ENCODE measurements at places on chromosomes 3 and 15.

GRCh38 chr15:70362886-70363285 lies 265.2 kb upstream of the TLE3 start:
- DNase-seq: no peak

- DNase-seq: no peak
Observed at GRCh38 chr15:26981492-26981891, 10.5 kb downstream of the GABRG3 start.

DNA sequence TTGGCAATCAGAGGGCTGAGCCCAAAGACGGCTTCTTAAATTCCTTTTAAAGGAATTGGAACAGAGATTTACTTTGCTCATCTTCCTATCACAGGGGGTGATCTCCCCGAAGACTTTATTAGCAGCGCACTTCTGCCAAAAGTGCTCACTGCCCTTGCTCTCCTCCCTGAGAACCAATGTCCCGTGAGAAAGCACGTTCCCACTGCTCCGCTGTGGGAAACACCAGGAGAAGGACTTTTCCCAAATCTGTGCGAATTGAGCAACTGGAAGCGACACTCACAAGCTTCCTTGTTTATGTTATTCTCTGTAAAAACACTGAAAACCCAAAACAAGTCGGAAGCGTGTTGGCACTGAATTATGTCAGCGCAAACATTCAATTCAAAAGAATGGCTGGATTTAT lies 670.8 kb upstream of the NR2F2 start:
- DNase-seq: no peak

- DNase-seq: no peak
Observed at GRCh38 chr3:142272200-142272891, 47.0 kb upstream of the GK5 start.

DNA sequence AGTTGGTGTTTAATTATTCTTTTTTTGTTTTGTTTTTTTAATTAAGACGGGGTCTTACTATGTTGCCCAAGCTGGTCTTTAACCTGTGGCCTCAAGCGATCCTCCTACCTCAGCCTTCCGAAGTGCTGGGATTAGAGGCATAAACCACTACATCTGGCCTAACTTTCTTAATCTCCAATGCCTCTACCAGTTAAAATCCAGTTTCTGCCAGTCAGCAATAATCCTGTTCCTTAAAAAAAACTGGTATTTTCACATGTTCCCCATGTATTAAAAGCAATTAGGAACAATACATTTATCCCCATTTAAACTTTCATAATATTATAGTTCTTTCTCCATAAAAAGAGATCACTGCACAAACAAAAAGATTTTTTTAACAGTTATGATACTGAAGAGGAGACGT lies 21.2 kb downstream of the DCAF1 start:
- DNase-seq: no peak

DNA sequence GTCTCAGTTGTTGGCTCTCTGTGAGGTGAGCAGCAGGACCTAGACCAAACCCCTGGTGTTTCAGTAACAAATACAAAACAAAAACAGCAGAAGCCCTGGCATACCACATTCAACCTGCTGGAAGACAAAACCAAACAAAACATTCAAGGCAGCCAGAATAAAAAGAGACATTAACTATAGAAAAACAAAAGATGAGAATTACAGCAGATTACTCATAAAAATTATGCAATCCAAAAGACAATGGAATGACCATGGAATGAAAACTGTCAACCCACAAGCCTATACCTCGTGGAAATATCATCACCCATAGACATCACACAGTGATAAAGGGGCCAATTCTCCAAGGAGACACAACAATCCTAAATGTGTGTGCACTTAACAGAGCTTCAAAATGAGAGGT lies 106.0 kb upstream of the IQSEC1 start:
- DNase-seq: no peak

- no peak for DNase-seq
Observed at GRCh38 chr15:55827204-55827603, 84.3 kb upstream of the PRTG start.

- DNase-seq: no peak
Observed at GRCh38 chr3:14519406-14519805, 20.7 kb downstream of the GRIP2 start.

- DNase-seq: no peak
Observed at GRCh38 chr3:27354161-27354560, 15.0 kb downstream of the NEK10 start.

DNA sequence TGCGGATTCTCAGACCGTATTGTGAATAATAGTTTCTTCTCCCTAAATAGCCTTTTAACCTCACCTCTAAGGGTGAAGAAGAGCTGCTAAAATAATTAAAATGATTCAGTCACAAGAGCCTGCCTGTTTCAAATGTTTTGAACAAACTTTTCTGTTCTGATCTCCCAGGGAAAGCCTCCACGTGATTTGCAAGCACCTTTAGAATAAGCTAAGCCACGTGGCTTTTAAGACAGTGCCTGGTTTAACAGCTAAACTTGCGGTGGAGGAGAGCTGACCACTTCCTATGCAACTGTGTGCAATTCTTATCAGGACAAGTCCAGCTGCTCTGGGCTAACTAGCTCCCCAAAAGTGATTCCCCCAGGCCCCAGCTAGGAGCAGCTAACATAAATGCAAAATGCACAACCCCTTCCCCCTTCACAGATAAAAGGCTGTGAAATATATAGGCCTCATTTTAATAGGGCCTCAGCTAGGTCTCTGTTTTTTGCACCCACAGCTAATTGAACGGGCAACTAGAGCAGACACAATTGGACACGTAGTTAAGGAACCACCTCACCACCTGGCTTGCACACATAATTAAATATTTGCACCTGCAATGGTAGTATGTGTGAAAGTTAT lies 401.2 kb upstream of the NR2F2 start:
- no peak for DNase-seq

DNA sequence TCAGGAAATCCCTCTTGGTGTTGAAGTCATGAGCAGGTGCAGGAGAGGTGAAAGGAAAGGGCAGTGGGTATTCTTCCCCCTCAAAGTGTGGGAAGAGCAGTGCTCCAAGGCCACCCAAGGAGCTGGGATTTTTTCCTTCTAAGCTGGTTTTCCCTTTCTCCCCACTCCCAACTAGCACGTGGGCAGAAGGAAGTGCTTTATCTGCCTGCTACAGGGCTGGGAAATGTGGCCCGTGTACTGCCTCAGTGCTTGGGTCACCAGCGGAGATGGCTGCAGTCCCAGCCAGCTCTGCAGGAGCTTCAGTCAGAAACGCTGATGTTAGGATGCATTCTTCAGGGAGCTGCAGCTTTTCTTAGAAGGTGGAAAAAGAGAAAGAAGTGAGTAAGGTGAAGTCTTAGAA lies 99.2 kb downstream of the CACNA1D start:
- DNase-seq: no peak

DNA sequence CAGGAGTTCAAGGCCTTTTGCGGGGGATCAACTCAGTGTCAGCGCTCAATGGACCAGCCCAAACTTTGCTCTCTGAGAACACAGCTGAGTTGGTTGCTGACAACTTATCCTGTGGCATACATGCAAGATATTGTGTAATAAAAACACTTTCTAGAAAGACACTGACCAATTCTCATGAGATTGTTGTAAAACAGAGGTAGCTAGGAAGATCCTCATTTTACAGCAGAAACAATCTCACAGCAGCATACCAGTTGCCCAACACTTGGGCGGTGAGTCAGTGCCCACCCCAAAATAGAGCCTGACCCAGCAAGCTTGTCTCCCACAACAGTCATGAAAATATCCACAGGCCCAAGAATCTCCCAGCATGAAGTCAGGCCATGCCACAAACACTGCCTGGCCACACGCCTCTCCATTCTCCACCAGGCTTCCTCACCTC lies 18.2 kb downstream of the KLHL6 start:
- DNase-seq: no peak

- DNase-seq: no peak
Observed at GRCh38 chr15:99628374-99629001, 62.7 kb downstream of the MEF2A start.

Measured in stimulated activated CD8-positive, alpha-beta memory T cell treated with anti-CD3 and anti-CD28 coated beads, Interleukin-2, amount 100 ng/mL, for 1 hour (primary cell).